ENCODE measurements at places on chromosomes 11 and 22.

DNA sequence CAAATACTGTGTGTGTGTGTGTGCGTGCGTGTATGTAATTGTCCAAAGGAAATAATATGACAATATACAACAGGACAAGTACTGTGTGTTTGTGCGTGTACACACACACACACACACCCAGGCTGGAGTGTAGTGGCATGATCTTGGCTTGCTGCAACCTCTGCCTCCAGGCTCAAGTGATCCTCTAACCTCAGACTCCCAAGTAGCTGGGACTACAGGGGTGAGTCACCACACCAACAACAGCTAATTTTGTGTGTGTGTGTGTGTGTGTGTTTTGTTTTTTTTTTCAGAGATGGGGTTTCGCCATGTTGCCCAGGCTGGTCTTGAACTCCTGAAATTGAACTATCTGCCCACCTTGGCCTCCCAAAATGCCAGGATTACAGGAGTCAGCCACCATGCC, 61.5 kb downstream of the NUP98 start:
- peak; percentile 45 for DNase-seq

DNA sequence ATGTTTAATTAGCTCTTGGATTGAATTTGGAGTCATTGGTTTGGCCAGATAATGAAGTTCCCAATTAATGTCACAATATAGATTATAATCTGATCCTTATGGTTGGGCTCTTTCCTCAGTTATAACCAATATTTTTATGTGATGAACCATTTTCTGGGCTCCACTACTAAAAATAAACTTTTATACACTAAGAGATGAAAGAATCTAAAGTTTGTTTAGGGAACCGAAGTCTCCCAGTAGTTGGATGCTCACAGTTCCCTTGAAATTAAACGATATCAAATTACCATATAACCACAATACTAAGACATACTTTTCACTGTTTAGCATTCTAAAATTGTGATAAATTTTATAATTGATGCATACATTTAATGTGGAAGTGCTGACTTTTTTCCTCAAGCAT, 47.0 kb upstream of the ARHGAP42 start:
- DNase-seq = no peak

GRCh38 chr22:20211997-20212753, 55.9 kb downstream of the RTN4R start:
- no peak for DNase-seq

GRCh38 chr11:281486-282161, 3.4 kb downstream of the NLRP6 start:
- DNase-seq = no peak

- no peak for DNase-seq
Observed at GRCh38 chr22:50530580-50530876, 716 bp upstream of the TYMP start.
